ENCODE measurements at places on chromosomes 3 and 15.

DNA sequence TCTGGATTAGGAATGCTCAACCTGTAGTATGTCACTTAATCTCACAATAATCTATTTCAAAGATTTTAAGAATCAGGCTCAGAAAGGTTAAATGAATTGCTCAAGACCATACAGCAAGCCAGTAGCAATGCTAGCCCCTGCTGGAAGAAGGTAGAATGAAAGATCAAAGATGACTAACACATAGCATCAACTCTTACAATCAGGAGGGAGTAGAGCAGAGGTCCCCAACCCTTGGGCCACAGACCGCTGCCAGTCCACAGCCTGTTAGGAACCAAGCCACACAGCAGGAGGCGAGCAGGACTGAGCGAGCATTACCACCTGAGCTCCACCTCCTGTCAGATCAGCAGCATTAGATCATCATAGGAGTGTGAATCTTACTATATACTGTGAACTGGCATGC, 15.5 kb upstream of the GATM start:
- DNase-seq: no peak

- no peak for DNase-seq
These were observed 642.0 kb upstream of the NAALADL2 start for GRCh38 chr3:174216946-174217718.

DNA sequence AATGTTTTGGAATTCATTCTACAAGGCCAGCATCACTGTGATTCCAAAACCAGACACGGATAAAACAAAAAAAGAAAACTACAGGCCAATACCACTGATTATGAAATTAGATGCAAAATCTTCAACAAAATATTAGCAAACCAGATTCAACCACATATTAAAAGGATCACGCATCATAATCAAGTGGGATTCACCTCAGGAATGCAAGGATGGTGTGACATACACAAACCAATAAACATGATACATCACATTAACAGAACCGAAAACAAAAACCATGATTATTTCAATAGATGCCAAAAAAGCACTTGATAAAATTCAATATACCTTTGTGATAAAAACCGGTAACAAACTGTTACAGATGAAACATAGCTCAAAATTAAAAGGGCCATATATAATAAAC, 48.9 kb downstream of the DLG1 start:
- no peak for DNase-seq

GRCh38 chr15:75663931-75664421, 16.3 kb downstream of the SNX33 start:
- DNase-seq: no peak

DNA sequence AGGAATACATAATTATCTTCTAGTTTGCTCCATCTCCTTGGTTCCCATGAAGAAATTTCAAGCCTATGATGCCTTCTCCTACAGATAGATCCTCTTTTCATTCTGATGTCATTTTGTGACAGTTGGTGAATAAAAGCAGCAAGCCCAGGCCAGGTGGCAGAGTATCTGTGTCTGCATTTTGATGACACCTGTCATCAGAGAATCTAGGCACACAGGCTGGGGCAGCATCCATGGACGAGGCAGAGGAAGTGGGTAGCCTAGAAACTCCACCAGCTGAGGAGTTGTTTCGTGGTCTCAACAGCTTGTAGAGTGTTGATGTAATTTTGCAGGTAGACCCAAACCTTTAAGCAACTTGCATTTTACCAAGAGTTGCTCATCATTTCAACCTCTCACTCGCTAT, 269.8 kb downstream of the FEZF2 start:
- DNase-seq: no peak

DNA sequence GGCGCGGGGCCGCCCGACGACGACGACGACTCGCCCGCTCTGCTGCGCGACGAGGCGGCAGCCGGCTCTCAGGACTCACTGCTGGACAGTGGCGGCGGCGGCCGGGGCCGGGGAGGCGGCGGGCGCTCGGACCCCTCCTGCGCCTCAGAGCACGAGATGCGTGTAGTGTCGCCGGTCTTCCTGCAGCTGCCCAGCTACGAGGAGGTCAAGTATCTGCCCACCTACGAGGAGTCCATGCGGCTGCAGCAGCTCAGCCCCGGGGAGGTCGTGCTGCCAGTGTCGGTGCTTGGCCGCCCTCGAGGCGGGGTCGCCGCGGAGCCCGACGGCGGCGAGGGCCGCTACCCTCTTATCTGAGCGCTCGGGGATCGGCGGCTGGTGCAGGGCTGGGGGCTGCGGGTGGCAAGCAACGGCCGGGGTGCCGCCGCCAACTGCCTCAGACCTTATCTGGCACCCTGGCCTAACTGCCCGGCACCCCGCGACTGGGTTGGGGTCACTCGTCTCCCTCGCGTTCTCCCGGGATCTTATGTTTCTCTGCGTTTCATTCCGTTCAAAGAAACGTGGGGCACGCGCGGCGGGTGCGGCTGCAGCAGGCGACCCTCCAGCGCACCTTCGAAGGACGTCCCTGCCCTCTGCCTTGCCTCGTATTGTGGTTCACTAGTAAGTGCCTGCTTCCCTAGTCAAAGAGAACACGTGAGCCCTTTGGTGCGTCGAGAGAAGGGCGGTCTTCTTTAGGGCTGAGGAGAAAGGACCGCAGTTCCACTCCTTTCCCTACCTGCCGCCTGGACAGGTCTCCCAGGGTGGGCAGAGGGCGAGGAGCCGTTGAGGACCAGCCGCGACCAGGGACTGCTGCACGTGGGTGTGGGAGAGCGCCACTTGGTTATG, 1.0 kb downstream of the C3orf80 start:
- DNase-seq: peak; percentile 57

GRCh38 chr3:172236771-172237742, 197.7 kb downstream of the FNDC3B start:
- no peak for DNase-seq

DNA sequence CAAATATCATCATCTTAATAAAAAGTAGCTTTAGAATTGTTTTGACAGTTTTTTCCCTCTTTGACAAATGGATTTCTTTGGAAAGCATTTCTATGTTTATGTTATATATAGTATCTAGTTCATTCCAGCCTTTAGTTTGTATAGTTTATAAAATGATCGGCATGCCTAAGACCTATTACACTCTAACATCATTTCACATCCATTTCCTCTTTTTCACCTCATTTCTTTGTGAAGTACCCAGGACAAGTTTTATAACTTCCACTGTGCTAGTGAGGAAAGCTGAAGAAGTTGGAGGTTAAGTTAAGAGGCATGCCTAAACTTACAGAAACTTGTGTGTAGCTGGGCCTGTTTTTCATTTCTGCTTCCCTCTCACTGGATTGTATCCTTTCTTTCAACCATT, 178.4 kb downstream of the TP63 start:
- DNase-seq: no peak

DNA sequence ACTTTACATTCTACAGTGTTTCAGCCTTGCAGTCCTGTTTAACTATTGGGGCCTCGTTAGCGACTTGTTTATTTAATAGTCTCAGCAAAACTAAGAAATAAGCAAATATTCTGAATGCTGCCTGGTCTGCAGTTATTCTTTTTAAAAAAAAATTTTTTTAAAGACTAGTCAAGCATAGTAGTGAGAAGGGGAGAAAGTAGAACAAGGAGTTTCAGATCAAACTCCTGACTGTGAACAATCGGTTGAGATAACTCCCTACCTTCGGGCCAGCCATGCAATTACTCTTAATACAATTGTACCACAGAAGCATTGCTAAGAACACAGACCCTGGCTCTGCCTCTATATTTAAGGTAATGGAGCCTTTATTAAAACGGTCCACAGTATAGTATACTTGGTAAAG, 5.8 kb upstream of the DUT start:
- no peak for DNase-seq

DNA sequence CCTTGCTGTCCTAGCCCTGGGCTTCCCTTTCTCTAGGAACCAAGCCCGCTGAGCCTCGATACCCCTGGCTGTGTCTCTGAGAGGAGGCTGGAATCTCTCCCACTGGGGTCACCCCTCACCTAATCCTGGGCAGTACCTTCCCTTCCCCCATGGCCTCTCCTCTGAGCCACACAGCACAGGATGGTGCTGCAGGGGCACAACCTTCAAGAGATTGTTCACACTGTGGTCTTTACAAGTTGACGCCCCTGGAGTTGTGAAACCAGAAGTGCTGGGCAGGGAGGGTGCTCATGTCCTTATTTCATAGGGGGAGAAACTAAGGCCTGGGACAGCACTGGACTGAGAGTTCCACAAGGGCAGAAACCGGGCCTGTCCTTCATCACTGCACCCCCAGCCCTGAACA, 70.9 kb upstream of the TMEM115 start:
- DNase-seq: no peak

- DNase-seq: no peak
These were observed 42.2 kb downstream of the BHLHE40 start for GRCh38 chr3:5021116-5022092.

DNA sequence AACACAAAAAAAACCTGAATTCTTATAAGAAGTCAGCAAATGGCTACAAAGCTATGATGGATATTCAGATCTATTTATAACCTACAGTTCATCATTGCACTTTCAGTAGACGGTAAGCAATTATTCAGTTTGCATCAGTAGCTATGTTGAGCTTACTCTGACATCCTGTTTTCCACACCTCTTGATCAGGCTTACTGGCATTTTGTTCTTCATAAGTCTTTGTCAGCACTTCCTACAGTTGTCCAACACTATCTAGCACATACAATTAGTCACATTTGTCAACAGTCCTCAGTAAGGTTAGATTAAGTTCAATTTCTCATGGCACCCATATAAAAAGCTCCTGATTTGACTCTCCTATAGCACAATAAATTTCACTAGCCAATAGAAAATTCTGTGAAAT, 71.2 kb upstream of the ST3GAL6 start:
- DNase-seq: no peak

- no peak for DNase-seq
These were observed 81.4 kb downstream of the SETD2 start for GRCh38 chr3:47082519-47082918.

DNA sequence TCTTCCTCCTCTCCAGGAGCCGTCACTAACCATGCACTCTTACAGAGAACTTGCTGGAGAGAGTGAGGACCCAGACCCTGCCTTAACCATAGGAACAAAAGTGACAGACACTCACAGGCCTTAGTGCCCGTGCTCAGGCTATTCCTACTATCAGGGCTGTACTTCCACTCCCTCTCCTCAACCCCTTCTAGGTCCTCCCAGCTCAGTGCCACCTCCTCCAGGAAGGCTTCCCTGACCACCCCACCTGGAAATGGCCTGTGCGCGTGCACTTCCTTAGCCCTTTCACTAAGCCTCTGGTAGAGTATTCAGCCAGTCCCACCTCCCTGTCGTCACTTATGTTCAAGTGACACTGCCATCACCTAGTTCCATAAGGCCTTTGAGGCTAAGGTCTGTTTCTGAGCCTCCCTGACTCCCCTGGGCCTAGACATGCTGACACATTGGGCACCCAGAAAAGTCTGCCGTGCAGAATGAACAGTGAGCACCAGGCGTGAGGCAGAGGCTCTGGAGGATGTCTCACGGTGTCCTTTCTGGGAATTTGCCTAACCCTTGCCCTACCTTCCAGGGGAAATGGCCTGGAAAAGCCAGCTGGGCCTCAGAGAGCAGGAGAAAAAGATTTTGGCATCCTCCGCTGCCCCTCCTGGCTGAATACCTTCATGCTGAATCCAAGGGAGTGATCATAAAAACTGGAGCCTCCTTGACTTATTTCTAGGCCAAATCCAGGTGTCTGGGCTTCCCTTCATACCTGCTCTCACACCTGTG, 108.6 kb upstream of the SMAD3 start:
- no peak for DNase-seq

DNA sequence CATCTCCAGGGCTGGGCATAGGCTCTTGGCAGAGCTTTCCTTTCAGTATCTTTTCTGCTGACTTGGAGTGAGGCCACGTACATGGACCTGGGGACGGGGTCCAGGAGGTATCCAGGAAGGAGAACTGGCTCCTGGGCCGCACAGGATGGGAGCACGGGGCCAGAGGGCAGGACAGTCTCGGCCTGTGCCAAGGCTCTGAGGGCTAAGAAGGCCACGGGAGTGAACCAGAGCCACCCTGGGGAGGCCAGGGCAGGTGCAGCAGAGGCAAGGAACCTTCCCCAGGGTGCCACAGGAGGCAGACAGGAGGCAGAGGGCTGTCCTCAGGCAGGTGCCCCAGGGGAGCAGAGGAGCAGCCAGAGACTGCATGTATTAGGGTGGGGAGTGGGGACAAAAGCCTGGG, 50.3 kb downstream of the PLXNA1 start:
- no peak for DNase-seq

GRCh38 chr3:127354761-127355160, 66.9 kb upstream of the PRR20G start:
- no peak for DNase-seq

- DNase-seq: peak; percentile 42
These were observed 16.9 kb upstream of the DOCK3 start for GRCh38 chr3:50657816-50658215.
